ENCODE measurements at places on chromosomes 3 and 15.

DNA sequence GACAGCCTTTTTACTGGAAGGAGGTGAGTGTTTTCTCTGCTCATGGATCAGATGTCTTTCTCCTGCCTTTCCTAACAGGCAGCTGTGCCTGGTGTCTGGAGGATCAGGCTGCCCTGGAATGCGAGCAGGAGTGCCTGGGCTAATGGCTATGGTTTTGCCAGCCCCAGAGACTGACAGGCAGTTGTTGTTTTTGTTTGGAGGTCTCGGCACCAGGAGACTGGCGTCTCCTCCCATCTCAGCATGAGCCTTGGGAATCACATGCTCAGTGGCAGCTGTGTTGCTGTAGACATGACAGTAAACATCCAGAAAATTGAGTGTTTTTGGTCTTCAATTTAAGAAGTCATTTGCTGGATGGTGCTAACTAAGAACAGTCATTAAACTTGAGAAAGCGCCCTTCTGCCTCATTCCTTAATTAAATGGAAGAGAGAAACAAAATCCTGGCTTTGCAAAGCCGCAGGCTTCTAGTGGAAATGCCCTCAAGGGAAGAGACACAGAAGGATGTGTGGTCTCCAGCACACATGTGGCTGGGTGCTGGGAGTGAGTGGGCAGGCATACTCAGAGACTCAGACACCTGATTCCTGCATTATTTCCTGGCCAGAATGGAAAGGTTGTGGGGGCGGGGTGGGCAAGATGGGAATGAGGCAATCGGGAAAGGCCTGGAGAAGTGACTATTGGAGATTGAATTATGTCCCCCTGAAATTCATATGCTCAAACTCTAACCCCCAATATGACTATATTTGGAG, 97.0 kb upstream of the NMNAT3 start:
- peak; percentile 56 for DNase-seq

DNA sequence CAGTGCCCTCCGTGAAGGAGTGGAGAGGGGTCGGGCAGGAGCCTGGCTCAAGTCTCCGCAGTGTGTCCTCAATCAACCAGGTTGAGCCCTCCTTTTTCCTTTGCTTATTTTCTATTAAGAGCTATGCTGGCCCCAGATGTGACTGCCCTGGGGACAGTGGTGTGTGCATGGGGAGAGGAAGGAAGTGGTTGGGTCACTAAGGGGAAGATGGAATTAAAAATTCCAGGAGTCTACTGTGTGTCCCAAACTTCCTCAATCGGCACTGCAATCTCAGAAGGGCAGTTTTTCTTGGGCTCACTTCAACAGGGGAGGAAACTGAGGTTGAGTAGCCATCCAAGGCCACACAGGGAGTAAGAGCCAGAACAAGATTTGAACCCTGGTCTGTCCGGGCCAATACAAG, 13.7 kb upstream of the GRIP2 start:
- no peak for DNase-seq

- no peak for DNase-seq
These were observed 34.4 kb downstream of the RYK start for GRCh38 chr3:134216191-134216764.

- peak; percentile 50 for DNase-seq
These were observed 4.3 kb downstream of the PTH1R start for GRCh38 chr3:46881596-46882376.

GRCh38 chr3:148101061-148101460, 596.6 kb upstream of the AGTR1 start:
- DNase-seq = peak; percentile 91

DNA sequence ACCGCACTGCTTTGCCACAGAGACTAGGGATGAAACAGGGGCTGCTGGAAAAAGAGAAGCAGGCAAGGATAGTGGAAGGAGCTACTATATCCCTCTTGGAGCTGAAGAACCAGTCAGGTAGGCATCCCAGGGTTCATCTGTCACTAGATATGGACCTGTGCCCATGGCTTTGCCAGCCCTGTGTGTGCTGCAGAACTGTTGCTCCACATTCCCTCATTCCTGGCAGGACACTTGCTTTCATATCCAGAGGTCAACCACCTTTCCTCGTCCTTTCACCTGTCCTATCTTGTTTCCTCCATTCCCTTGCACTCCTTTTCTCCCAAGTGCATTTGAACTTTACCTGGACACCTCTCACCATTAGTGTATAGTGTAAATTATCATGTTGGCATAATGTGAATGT, 12.0 kb downstream of the SNRK start:
- DNase-seq = no peak
